ENCODE measurements at places on chromosomes 7 and 10. TPM values are rescaled to one million over a fixed set of nuclear protein-coding genes. Genes with fewer than 3 reads are reported as not detected.

TACR2 gene
- total RNA-seq, result not detected

DNA sequence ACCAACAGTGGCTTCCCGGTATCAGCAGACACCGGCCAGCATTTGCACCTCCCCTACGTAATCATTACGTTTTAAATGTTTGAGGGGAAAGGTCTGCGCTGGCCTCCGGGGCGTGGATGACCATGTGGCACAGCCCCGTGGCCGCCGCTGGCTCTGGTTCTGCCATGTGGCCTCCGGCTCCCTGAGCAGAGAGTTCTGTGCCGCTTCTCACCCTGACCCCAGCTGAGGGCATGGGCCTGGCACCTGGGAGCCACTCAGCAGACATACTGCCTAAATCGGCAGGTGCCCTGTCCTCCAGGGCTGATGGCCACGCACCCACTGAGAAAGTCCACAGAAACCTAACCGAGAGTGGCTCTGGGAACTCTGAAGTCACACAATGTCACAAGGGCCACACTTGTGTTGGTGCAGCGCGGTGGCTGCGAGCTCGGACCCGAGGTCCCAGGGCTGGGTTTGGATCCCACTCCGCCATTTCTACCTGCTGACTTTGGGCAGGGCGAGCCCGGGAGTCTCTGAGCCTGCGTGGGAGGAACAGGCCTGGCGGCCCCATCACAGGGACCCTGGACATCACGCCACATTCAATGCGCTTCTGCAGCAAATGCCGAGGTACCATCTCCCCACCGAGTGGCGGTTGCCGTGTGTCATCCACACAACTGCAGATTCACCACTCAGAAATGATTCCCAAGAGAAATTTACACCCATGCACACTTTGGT is 25.3 kb downstream of the CFAP46 start:
- no peak for DNase-seq

- no peak for DNase-seq
These were observed 79.8 kb upstream of the NEBL start for GRCh38 chr10:20976891-20977290.

DNA sequence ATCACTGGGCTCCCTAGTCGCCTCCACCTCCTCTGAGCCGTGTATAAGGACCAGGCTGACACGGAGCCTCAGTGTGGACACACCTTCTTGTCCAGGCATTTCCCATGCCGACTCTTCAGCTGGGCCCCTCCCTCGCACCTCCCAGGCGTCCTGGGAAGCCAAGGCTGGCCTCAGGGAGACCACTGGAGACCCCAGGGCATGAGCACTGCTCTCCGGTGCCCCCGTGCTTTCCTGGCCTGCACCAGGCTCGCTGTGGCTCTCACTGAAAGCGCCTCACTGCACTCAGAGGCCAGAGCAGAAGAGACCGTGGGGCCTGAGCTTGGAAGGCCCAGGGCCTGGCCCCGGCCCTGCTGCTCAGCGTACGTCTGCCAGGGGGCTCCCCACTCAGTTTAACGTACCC is 31.4 kb downstream of the LRRC27 start:
- no peak for DNase-seq

DNA sequence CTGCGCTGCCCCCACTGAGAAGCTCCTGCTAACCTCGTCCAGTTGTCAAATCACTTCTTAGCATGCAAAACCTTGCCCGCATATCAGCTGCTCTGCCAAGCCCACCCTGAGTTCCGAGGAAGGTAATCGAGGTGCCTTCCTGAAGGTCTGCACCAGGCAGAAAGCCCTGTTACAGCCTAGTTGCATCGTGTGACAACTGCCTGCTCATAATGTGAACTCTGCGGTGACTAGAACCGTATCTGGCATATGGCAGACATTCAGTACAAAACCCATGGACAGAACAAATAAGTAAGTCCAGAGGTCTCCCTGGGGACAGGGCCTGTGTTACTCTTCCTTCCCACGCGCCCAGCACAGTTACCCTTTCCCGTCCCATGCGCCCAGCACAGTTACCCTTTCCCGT is 394.3 kb downstream of the DNAJB6 start:
- no peak for DNase-seq

DNA sequence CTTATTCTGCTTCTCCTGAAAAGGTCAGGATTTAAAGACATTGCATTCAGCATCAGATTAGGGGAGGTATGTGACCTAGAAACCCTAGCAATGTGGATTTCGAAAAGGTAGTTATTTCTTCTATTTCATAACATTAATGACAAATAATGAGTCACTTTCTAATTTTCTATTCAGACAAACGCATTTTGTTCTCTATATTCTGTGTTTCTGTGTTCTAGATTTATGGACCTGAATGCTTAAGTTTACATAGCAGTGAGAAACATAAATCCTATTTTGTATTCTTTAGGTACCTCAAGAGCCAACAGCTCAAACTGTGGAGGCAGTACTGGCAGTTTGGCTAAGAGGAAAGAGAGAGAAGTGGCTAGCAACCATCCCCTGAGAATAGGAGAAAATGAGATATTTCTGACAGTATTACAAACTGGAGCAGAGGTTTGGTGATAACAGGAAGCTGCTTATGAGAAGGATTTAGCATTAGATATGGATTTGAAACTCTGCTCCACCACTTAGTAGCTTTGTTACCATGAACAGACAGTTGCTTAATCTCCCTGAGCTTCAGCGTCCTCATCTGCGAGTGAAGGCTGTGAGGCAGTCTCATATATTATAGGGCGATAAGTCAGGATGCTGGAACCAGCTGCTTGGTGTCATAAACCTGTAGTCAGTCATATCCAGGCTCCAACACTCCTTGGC is 28.2 kb downstream of the CDK14 start:
- DNase-seq, result no peak

SPDYE16 gene
- total RNA-seq, result 0.88 TPM

DNA sequence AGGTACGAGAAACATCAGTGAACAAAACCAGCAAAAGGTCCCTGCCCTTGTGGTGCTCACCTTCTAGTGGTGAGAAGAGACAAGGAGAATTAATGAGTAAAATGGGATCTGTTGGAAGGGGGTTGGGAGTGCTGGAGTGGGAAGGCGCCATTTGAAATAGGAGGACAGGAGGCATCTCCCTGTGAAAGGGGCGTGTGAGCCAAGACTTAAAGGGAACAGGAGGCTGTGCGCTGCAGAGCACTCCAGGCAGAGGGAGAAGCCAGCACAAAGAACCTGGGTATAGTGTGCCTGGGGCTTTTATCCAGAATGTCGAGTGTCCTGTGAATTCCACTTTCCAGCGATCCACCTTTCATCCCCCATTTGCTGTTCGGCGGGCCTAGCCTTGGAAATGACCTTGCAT is 497.9 kb upstream of the GALNT17 start:
- no peak for DNase-seq

TUBB8 gene
- not detected for total RNA-seq

NRG3 gene
- total RNA-seq, result not detected

IKZF1 gene
- 548 TPM for total RNA-seq

DNA sequence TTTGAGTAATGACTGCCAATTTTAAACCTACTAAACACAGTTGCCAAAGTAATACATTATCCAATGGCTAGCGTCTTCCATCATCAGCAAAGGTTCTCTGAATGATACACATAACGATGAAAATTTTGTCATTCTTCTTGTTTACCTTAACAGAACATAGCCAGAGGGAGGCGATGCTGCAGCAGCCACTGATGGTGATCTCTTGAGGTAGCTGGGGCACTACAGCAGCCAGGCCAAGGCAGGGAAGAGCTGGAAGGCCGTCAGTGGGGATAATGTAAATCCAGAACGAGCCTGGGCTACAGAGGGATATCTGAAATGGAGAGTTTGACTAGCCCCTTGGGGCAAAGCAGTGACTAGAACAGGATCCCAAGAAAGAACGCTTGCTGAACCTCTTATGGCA is 38.8 kb downstream of the PRPS1L1 start:
- DNase-seq, result no peak

GRCh38 chr7:125695626-125696025 is 766.0 kb upstream of the POT1 start:
- DNase-seq, result no peak

LRRD1 gene
- total RNA-seq, result not detected

- no peak for DNase-seq
These were observed 30.2 kb downstream of the ADRA2A start for GRCh38 chr10:111107023-111107422.

DNA sequence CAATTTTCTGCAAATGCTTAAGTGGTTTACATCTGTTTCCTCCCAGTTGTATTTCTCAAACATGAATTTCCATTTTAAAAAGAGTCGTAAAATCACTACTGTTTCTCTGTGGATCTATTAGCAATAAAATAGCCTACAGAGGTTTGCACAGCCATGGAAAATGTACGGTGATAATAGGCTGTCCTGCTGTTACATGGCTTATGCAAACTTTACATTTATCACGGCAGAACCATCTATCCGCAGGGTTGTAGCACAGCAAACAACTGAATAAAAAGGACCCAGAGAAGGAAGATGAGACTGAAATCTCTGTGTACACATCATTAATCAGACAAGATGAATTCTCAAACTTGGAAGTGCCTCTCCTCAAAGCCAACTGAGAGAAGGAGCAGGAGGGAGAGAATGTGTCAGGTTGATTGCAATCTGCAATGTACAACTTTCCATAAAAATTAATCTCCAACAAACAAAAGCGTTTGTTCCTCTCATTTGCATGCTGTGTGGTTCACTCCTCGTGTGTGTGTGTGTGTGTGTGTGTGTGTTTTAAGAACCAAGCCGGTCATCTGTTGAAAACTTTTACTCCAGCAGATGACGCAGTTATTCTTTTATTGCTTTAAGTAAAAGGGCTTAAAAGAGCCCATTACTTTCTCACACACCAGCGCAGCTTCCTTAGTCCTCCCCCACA is 279.3 kb downstream of the SKAP2 start:
- no peak for DNase-seq

DNA sequence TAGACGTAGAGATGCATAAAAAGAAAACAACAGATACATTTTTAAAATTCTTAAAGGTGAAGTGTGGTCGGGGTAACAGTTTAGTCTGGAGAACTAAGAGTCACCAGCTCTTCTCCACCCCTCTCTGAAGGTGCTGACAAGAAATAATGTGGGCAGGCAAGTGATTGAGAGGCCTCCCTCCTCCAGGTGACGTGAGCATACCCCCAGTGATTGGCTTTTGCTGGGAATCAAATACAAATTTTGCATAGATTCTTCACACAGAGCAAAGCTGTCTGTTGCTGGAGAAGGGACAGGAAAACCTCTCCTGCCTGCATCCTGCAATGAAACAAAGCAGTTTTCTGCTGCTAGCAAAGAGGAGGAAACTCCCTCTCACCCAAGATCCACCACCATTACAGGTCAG is 115.0 kb downstream of the DGKB start:
- no peak for DNase-seq

- no peak for DNase-seq
These were observed 2.0 kb downstream of the IFRD1 start for GRCh38 chr7:112452102-112452888.

FFAR4 gene
- not detected for total RNA-seq
